ENCODE measurements at places on chromosomes 6 and 20. TPM values are rescaled to one million over a fixed set of nuclear protein-coding genes. Genes with fewer than 3 reads are reported as not detected.

The TMEM239 gene
- polyA plus RNA-seq, result not detected

The ERVFRD-1 gene
- 0.24 TPM for polyA plus RNA-seq

The COL19A1 gene
- polyA plus RNA-seq, result 0.60 TPM

GRCh38 chr20:53582574-53583351 lies 10.9 kb downstream of the ZNF217 start:
- DNase-seq, result no peak
- H3K4me1 ChIP-seq, result peaks cover 23% of the 10 kb centered on the region
- peaks cover 3% of the 10 kb centered on the region for H3K36me3 ChIP-seq
- H3K4me3 ChIP-seq, result no peak overlapping the region

GRCh38 chr6:30571762-30572082 lies 480 bp downstream of the ABCF1 start:
- peak overlapping the region; percentile 90 for H3K4me3 ChIP-seq
- H3K4me1 ChIP-seq, result no peaks in the 10 kb centered on the region
- H3K36me3 ChIP-seq, result no peaks in the 10 kb centered on the region
- DNase-seq, result no peak
- no peaks in the 10 kb centered on the region for H3K27me3 ChIP-seq
